Epithelial cell of proximal tubule (primary cell): ENCODE measurements at places on chromosomes 13 and 19. TPM values are rescaled to one million over a fixed set of nuclear protein-coding genes. Genes with fewer than 3 reads are reported as not detected.

GRCh38 chr19:18649371-18650020, 12.7 kb downstream of the KLHL26 start:
- DNase-seq, result no peak

DNA sequence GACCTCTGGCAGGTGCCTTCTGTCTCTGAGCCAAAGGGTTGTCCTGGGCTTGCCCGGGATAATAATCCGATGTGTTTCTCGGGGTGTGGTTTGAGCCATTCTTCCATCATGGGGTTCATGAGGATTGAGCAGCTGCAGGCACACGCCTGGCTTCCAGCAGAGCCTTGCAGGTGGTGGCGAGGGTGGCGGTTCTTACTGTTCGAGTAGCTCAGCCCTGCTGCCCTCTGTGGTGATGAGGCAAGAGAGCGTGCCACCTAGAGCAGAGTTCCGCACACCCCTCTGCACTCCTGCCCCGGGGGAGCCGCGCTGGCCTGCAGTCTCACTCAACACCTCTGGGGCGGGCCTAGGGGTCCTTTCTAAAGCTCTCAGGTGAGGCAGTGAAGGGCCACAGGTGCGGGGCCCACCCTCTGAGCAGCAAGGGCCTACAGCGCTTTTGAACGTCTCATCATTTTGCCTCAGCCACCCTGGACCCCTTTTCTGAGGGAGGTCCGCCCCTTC, 3.8 kb downstream of the SCN1B start:
- no peak for DNase-seq

GRCh38 chr13:50446611-50447010, 396.9 kb downstream of the DLEU7 start:
- DNase-seq, result no peak

SEMA6B gene
- total RNA-seq, result 0.65 TPM in 1 of 2 replicates, not detected in the other

- DNase-seq, result no peak
These were observed 625 bp downstream of the ZNF709 start for GRCh38 chr19:12484011-12484370.

IL11 gene
- total RNA-seq, result 31.0 and 42.8 TPM in 2 replicates

DNA sequence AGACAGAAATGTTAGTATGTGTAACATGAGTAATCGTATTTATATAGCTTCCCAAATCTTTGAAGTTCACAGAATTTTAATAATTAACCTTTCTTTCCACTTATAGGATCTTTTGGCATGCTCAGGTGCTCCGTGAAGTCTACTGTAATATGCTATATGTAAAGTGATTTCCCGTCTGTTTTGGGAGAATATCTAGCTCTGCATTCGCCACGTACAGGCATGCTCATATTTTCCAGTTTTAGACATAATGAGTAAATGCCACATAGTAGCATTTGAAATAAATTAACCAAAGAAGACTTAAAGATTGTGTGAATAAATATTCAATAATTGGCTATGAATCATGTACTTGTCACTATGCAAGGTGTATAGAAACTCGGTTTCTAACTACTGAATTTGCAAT, 189.0 kb upstream of the CSNK1A1L start:
- no peak for DNase-seq

GRCh38 chr13:112776971-112777370, 87.1 kb downstream of the ATP11A start:
- DNase-seq, result no peak

GRCh38 chr19:46192992-46193650, 36.4 kb upstream of the IGFL1 start:
- DNase-seq, result no peak

- no peak for DNase-seq
These were observed 106.0 kb upstream of the CSNK1A1L start for GRCh38 chr13:37211487-37211886.

DNA sequence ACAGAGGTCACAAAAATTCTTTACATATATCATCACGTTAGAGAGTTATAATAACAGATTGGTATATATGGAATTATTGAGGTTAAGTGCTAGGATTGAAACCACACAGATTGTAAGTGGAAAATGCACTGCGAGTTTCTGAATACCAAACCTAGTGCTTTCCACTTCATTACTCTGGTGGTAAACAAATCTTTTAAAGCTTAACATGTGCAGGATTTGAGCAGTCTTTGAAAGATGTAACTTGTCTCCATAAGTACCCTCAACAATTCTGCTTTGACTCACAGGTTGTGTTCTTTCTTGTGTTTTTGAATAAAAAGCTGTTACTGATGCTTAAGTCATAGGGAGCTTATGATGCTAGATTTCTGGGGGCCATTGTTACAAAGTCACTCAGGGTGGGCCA, 314.7 kb upstream of the DACH1 start:
- DNase-seq, result no peak

GRCh38 chr13:44259045-44260027, 114.3 kb upstream of the SERP2 start:
- no peak for DNase-seq

PLVAP gene
- total RNA-seq, result 0.58 and 1.2 TPM in 2 replicates

DNA sequence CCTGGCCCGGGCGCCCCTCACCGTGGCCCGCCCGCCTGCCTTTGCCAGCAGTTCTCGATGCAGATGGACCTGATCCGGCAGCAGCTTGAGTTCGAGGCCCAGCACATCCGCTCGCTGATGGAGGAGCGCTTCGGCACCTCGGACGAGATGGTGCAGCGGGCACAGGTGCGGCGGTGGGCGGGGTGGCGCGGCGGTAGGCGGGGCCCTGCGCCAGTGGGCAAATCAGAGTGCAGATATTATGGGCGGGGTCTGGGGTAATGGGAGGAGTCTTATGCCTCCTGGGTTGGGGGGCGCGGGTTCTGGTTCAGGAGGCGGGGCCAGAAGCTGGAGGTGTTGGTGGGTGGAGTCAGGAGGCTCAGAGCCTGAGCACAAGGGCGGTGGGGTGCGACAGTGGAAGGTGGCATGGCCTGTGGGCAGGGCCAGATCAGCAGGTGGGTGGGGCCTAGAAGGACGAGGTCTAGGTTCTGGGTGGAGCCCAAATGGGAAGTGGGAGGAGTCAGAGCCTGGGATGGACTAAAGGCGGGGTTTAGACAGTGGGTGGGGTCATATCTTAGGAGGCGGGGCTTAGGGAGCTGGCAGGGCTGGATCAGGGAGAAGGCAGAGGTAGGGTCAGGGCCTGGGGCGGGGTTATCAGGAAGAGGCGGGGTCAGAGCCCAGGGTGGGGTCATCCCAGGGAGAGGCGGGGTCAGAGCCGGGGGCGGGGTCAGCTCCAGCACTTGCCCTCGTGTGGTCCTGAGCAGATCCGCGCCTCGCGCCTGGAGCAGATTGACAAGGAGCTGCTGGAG, 5.6 kb downstream of the APC2 start:
- DNase-seq, result peak; percentile 23

GRCh38 chr19:45448887-45449299, 18.9 kb upstream of the FOSB start:
- DNase-seq, result no peak

FAM216B gene
- total RNA-seq, result not detected in 2 replicates

DNA sequence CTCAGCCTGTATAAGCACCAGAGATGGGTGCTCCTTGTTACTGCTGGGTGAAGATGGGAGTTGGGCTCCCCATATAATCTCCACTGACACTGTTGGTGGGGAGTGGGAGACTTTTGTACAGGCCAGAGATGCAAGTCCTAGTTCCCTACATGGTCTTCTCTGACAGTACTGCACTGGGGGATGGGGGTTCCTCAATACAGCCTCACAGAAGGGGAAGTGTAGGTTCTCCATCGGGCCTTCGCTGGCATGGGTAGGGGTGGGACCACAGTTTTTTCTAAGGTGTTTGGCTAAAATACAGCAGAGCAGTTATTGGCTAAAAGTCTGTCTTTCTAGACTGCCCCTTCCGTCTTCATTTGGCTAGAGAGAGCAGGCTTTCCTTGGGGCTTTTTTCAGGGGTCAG, 167.2 kb upstream of the SERP2 start:
- no peak for DNase-seq

GAPDHS gene
- not detected in 2 replicates for total RNA-seq

- no peak for DNase-seq
These were observed 2.3 kb downstream of the FUT2 start for GRCh38 chr19:48698046-48698445.

DNA sequence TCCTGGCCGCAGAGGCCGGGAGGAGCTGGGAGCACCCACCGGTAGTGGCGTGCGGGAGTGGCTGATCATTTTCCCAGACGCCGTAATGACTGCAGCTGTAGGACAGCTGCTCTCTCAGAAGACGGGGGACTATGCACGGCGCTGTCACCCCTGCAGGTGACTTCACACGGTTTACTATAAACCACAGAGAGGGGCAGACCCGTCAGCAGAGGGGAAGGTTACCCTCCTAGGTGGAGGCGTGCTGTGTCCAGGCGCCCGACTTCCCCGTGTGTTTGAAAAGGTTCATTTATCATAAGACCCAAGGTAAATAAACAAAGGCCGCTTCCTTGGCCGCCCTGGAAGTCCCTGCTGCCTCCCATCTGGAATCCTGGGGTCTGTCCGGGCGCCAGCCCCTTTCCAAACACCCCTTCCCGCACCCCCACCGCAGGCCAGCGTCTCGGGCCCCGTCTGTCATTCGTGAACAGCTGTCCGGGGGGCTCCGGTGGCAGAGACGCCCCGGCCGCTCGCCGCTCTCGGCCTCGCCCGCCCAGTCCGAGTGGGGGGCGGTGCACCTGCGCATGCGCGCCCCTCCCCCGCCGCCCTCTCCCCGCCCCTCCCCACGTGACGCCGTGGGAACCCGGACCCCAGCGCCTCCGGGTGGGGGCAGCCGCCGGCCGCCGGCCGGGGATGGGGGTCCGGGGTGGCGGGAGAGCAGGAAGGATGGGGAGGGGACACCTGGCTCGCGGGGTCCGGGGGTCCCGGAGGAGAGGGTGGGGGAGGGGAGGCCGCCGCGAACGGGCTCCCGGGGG, 915 bp downstream of the SHC2 start:
- no peak for DNase-seq

GRCh38 chr13:72745260-72745659, 17.5 kb downstream of the BORA start:
- no peak for DNase-seq

GRCh38 chr13:40471911-40472310, 194.5 kb downstream of the FOXO1 start:
- DNase-seq, result no peak

DNA sequence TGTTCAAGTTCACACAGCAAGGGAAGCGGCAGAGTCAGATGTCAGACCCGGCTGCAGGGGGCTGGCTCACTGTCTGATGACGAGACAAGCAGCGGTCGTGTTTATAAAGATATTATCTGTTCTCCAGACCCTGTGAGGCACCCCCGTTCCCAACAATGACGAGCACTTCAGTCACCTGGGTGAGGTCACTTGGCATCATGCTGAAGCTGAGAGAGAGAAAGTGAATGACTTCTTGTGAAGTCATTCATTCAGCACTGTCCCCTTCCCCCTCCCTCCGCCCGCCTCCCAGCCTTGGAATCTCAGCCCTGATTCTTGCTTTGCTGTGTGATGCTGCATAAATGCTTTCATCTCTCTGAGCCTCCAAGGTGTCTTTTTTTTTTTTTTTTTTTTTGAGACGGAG, 4.9 kb upstream of the LYPD3 start:
- DNase-seq, result no peak

ZNF432 gene
- 1.6 and 2.8 TPM in 2 replicates for total RNA-seq

DNA sequence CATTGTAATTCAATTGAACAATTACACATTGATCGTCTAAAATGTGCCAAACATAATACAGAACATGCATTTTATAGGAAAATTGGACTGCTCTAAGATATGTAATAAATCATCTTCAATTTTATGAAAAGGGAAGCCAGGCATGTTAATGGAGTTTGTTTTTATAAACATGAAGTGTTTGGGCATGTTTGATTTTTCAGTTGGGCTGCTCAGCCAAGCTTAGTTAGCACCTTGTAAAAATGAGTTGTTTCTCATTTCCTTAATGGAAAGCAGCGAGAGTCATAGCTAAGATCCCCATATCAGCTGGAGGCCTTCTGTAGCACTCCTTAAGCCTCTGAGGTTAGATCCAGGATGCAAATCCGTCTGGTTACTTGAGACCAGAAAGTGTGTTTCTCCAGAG, 422.3 kb downstream of the SPRY2 start:
- no peak for DNase-seq

NLRP7 gene
- not detected in 2 replicates for total RNA-seq

TNFSF13B gene
- total RNA-seq, result 0.12 and 0.51 TPM in 2 replicates

ETV2 gene
- 0.35 TPM in 1 of 2 replicates, not detected in the other for total RNA-seq

DNA sequence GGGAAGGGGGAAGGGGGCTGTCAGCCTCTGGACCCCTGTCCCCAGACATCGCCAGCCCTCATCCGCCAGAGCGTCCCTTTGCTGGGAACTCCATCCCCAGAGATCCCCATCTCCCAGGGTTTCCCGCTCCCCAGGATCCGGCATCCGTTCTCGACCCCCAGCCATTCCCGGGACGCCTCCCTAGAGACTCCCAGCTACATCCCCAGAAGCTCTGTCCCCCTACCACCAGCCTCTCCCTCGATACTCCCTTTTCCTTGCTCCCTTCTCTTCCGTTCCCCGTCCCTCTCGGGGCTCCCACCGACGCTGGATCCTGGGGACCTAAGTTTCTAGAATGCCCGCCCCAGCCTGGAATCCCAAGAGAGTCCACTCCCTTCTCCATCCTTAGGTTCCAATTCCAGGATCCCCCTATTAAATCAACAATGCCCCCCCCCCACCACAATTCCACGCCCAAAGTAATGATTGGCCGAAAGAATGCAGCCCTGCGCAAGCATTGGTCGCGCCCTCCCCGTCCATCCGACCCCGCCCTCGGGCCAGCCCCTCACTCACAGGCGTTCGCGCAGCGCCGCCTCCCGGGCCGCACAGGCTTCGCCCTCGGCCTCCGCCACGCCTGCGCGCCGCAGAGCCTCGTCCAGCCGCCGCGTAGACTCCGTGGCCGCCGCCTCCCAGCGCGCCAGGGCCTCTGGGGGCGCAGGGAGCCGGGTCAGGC, 3.2 kb downstream of the CCDC194 start:
- DNase-seq, result no peak

DNA sequence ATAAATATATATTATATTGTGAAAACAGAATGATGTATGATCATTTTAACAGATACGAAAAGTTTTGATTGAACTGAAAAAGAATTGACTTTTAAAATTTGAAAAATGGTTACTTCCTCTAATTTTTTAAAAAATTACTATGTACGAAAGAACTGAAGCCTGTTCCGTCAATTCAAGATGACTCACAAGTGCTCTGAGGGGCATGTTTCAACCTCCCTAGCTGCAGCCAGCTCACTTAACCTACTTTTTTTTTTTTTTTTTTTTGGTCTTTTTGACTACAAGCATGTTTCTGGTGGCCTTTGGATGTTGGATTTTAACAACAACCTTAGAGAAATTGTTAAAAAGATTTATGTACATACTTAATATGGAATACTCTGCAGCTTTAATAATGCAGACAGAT, 1139.3 kb downstream of the DIAPH3 start:
- no peak for DNase-seq

DNA sequence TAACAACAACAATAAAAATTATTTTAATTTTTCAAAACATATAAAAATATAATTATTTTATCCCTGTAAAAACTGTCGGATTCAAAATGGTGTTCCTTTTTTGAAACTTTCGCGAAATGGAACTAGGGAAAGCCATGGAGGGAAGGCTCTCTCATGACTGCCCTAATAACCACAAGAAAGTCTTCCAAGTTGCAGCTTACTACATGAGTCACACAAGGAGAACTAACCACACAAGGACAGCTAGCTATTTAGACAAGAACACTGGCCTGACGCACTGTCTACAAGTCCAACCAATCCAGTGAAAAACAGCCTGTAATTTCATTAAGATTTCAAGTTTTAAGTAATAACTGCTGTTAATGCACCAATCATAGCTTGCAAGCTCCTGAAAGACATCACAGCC, 319.2 kb upstream of the PCDH9 start:
- no peak for DNase-seq

OVOL3 gene
- total RNA-seq, result not detected in 2 replicates
